ENCODE measurements at places on chromosomes 3 and 15. TPM values are rescaled to one million over a fixed set of nuclear protein-coding genes. Genes with fewer than 3 reads are reported as not detected.

DNA sequence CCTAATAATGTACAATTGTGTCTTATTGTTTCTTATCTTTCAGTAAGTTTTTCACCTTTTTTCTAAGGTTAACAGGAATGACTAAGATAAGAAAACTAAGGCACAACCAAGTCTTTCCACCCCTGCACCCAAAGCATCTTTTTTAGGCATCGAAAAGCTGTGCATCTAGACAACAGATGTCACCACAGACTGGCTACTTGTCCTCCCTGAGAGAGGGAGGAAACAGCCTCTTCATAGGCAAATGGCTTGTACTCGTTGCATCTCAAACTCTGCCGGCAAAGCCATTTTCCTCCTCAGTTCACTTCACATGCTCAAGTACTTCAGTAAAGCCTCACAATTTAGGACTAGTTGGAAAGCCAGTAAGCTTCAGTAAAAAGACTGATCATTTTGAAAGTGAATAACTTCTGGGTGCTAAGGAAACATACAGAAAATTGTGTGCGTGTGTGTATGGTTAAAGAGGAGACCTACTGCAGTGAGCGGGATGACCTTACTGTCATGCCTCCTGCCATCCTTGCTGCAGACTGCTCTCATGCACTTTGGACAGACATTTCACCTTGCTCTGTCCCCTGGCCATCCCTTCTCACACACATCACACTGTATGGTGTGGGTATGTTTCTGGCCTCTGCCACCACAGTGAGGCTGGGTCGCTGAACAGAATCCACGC, 36.5 kb upstream of the HACD2 start:
- no peak for ATAC-seq

- ATAC-seq = no peak
Observed at GRCh38 chr3:117842086-117842485, 1132.5 kb downstream of the TUSC7 start.

GRCh38 chr3:41148478-41148877, 50.8 kb upstream of the CTNNB1 start:
- ATAC-seq = no peak

- no peak for ATAC-seq
Observed at GRCh38 chr15:59148153-59148833, 43.3 kb downstream of the CCNB2 start.

- peak; percentile 26 for ATAC-seq
Observed at GRCh38 chr15:28110481-28110881, 11.4 kb upstream of the OCA2 start.

Gene ACAN
- 0.04 TPM for total RNA-seq

- ATAC-seq = no peak
Observed at GRCh38 chr3:39101022-39101689, 6.3 kb downstream of the GORASP1 start.

DNA sequence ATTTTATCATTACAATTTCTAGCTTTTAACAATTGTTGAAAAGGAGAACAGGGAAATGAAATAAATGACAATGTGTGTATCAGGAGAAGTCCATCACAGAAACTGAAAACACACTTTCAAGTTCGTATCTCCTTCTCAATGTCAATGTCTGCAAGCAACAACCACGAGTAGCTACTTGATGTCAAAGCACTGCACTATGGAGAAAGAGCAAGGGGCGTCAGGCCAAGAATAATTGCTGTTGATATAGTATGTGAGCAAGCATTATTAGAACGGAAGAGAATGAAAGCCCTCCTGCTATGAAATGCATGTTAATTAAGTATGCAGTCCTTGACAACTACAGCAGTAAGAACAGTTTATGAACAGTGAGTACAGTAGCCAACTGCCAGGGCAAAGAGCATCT, 1250.1 kb downstream of the ZPLD1 start:
- no peak for ATAC-seq

DNA sequence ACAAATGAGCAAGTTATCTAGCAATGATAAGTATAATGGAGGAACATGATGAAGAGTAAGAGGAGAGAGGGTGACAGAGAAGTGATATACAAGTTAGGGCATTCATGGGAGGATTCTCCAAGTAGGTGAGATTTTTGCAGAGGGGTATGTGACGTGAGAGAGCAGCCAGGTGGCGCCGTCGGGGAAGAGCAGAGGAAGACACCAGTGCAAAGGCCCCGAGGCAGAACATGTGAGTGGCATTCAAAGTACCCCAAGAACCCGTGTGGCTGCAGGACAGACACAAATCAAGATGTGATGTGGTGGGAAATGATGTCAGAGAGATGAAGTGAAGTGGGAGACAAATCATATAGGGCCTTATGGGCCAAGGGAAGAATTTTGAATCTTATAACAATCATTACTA, 81.8 kb upstream of the GRM7 start:
- no peak for ATAC-seq

Gene IGDCC3
- total RNA-seq = not detected

DNA sequence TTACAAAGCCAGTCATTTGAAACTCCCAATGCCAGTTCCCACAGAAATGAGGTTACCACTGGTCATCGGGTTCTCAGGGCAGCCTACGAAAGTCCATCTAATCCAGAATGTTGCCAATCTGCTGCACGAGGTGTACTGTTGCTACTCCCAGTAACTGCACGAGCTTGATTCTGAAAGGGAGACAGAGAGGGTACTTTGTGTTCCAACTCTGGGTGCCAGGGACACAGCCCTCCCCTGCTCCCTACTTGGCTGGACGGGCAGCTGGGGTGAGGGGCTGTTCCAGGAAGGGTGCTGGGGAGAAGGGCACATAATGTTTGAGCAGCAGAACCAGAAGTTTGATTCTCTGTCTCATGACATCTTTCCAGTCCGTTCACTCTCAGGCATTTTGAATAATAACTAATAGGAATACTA, 27.1 kb upstream of the OSBPL11 start:
- peak; percentile 67 for ATAC-seq

DNA sequence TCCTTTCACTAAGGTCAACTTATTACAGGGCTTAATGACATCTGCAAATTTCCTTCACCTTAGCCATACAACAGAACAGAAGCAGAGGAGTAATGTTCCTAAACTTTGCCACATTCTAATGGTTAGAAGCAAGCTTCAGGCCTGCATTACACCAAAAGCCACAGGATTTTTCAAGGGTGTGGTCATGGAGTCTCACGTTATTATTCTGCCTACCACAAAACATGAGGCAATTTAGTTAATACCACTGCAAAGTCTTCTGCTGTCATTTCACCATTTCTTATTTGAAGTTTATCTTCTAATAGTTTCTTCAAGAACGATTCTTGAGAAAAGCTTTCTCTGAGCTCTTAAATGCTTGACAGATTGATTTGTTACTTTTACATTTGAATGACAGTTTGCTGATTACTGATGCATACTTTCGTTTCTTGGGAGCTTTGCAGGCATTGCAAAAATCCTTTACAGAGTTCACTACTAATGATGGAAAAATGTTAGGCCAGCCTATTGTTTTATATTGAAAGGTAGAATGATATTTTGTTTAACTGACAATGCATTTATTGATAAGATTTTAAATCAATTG, 1257.1 kb downstream of the NSUN3 start:
- no peak for ATAC-seq

Gene AGTR1
- 32.4 TPM for total RNA-seq

Gene IDH2
- 45.2 TPM for total RNA-seq

Gene PIERCE2
- total RNA-seq = 3.3 TPM

Gene RHCG
- 4.4 TPM for total RNA-seq

DNA sequence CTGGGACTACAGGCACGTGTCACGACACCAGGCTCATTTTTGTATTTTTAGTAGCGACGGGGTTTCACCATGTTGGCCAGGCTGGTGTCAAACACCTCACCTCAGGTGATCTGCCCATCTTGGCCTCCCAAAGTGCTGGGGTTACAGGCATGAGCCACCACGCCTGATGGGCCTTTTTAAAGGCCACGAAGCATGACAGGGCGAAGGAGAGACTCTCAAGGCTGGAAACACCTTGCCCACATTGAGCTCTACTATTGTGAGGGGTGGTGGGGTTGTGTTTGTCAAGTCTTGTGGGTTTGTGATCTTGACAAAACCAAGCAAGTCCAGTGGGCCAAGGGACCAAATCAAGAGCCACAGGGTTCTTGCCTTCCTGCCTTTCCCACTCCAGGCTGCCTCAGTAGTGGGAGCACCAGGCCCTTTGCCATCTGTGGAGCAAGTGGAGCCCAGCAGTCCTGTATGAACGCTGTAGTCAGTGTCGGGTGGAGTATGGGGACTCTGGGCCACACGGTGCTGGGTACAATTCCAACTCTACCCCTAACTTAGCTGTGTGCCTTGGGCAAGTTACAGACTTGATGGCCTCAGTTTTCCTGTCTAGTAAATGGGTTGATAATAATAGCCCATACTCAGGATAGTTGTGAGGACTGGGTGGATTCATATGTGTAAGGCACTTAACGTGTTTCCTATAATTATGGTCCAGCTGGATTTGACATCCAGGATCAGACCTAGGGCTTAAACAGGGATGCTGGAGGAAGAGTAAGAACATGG, 33.3 kb downstream of the EDEM1 start:
- no peak for ATAC-seq

Gene CCR3
- not detected for total RNA-seq

- no peak for ATAC-seq
Observed at GRCh38 chr3:81003008-81003645, 758.3 kb downstream of the GBE1 start.

Gene TEX55
- total RNA-seq = not detected

Gene ARIH1
- total RNA-seq = 62.2 TPM

DNA sequence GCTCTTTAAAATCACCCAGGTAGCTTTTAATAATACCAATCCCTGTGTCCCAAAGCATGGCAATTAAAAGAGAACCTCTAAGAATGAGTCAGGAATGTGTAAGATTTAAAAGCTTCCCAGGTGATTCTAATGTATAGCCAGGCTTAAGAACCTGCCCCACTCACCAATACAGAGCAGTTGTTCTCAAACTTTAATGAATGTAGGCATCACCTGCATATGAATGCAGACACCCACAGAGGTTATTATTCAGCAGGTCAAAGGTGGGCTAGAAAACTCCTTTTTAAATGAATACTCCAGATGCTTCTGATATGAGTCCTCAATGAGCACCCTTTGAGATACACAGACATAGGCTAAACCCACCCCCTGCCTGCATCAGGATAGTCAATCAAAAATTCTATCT, 298.1 kb upstream of the KCNMB2 start:
- no peak for ATAC-seq

DNA sequence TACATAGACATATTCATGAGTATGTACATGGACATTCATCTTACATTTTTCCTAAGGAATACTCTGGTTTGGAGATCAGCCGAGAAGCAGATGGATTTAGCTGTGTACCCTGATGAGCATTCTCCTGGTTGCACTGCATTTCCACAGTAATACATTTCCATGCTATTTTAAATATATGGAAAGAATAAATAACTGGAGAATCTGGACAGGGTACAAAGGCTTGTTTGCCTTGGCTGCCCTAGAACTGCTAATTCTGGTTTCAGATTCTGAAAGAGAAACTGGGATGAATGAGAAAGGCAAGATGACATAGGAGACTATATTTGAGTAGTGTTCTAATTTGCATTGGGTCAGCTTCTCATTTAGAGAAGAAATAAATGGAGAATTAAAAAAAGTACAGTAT, 190.8 kb upstream of the FAM3D start:
- ATAC-seq = no peak

GRCh38 chr3:133574260-133574881, 885 bp downstream of the CDV3 start:
- ATAC-seq = peak; percentile 46

GRCh38 chr3:72341920-72342319, 506.3 kb downstream of the SHQ1 start:
- no peak for ATAC-seq

GRCh38 chr3:126052196-126053058, 31.5 kb downstream of the SLC41A3 start:
- ATAC-seq = no peak

DNA sequence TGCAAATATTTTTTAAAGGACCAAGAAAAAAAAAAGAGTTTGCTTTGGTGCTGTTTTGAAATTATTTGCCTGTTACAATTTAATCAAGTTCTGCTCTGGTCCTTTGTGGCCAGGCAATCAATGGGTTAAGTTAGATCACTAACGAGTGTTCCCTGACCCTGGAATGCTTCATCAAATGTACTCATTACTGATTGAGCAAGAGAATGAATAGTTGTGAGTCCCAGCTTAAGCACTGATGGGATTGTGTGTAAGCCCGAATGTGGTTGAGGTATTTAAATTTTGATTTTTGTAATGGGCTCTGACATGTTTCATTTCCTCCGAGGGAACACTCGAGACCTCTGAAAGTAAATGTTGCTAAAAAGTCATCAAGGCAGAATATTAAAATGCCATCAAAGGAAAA, 699.1 kb downstream of the MCTP2 start:
- no peak for ATAC-seq
